Progenitor cell of endocrine pancreas (in vitro differentiated cells): ENCODE measurements at places on chromosomes 7 and 10. TPM values are rescaled to one million over a fixed set of nuclear protein-coding genes. Genes with fewer than 3 reads are reported as not detected.

Gene RARRES2
- total RNA-seq = 19.0 and 20.2 TPM in 2 replicates

Gene MKRN1
- 94.0 and 99.4 TPM in 2 replicates for total RNA-seq

Gene ZNF425
- total RNA-seq = 5.3 and 8.0 TPM in 2 replicates

Gene SUGCT
- total RNA-seq = 5.7 and 6.2 TPM in 2 replicates

Gene TAS2R4
- total RNA-seq = 2.4 and 3.7 TPM in 2 replicates

Gene GIMAP5
- not detected in 2 replicates for total RNA-seq

Gene EEPD1
- total RNA-seq = 10.6 and 11.3 TPM in 2 replicates

Gene ARHGAP22
- 3.8 and 4.7 TPM in 2 replicates for total RNA-seq

Gene DPYSL4
- 54.6 and 55.9 TPM in 2 replicates for total RNA-seq

Gene ATP6V0A4
- total RNA-seq = 0.50 and 0.89 TPM in 2 replicates

Gene ABCB1
- 0.48 and 0.69 TPM in 2 replicates for total RNA-seq

Gene CFTR
- total RNA-seq = 6.6 and 9.0 TPM in 2 replicates

Gene GBX1
- total RNA-seq = 2.0 and 2.1 TPM in 2 replicates

Gene SPDYE6
- total RNA-seq = not detected in 2 replicates

Gene AOAH
- 1.00 and 3.3 TPM in 2 replicates for total RNA-seq

Gene CYP2W1
- 1.2 and 1.6 TPM in 2 replicates for total RNA-seq

Gene UFSP1
- total RNA-seq = 2.3 and 3.5 TPM in 2 replicates

Gene TAS2R5
- total RNA-seq = 5.0 and 6.4 TPM in 2 replicates

Gene CPA4
- 4.9 and 5.1 TPM in 2 replicates for total RNA-seq

Gene STN1
- 13.6 and 15.7 TPM in 2 replicates for total RNA-seq

Gene COL13A1
- total RNA-seq = 0.43 and 0.47 TPM in 2 replicates

Gene CNPY1
- not detected in 2 replicates for total RNA-seq

Gene FKBP6
- not detected in 2 replicates for total RNA-seq

Gene SPDYE16
- 0.31 and 0.47 TPM in 2 replicates for total RNA-seq

Gene ZNF783
- 17.5 and 18.5 TPM in 2 replicates for total RNA-seq

Gene CAV2
- total RNA-seq = 9.4 and 9.9 TPM in 2 replicates

Gene FAM25A
- not detected in 2 replicates for total RNA-seq

Gene PNLIPRP3
- not detected in 2 replicates for total RNA-seq

Gene ABI1
- 48.2 and 50.5 TPM in 2 replicates for total RNA-seq

Gene C7orf25
- total RNA-seq = 3.2 and 6.5 TPM in 2 replicates

Gene NKX1-2
- total RNA-seq = not detected in 2 replicates

Gene MSS51
- total RNA-seq = 4.2 and 5.1 TPM in 2 replicates

Gene CALML3
- not detected in 2 replicates for total RNA-seq

Gene RPEL1
- not detected in 2 replicates for total RNA-seq

Gene SFRP5
- 73.1 and 81.0 TPM in 2 replicates for total RNA-seq

Gene ANK3
- total RNA-seq = 87.6 and 90.1 TPM in 2 replicates

Gene PCLO
- 8.9 and 11.9 TPM in 2 replicates for total RNA-seq

Gene SPDYE9
- total RNA-seq = 0.22 TPM in 1 of 2 replicates, not detected in the other
